Stimulated activated CD8-positive, alpha-beta memory T cell treated with anti-CD3 and anti-CD28 coated beads, Interleukin-15, amount 100 ng/mL, for 24 hours (primary cell): ENCODE measurements at places on chromosomes 5 and 9.

GRCh38 chr5:124677374-124678351, 68.8 kb downstream of the ZNF608 start:
- DNase-seq: no peak

- DNase-seq: no peak
These were observed 187.3 kb downstream of the HTR1A start for GRCh38 chr5:63774939-63775338.

DNA sequence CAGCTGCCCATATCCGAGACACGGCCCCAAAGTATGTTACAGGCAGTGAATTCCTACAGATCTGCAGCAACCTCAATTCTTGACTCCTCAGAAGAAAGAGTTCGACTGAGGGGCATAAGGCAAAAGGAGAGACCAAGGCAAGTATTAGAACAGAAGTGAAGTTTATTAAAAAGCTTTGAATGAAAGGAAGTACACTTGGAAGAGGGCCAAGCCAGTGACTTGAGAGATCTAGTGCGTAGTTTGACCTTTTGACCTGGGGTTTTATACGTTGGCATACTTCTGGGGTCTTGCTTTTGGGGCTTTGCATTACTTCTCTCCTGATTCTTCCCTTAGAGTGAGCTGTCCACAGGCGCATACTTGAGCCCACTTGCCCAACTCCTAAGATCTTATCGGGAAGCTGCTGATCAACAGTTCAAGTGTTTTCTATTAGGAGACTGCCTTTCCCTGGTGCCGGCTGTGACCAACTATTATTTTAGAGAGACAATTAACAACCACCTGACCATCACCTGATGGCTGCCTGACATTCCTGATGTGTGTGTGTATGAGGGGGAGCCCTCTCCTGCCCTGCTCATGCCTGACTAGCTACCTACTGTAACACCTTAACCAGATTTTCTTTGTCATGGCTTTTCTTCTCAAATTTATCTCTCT, 1.5 kb upstream of the DEPDC1B start:
- DNase-seq: no peak

DNA sequence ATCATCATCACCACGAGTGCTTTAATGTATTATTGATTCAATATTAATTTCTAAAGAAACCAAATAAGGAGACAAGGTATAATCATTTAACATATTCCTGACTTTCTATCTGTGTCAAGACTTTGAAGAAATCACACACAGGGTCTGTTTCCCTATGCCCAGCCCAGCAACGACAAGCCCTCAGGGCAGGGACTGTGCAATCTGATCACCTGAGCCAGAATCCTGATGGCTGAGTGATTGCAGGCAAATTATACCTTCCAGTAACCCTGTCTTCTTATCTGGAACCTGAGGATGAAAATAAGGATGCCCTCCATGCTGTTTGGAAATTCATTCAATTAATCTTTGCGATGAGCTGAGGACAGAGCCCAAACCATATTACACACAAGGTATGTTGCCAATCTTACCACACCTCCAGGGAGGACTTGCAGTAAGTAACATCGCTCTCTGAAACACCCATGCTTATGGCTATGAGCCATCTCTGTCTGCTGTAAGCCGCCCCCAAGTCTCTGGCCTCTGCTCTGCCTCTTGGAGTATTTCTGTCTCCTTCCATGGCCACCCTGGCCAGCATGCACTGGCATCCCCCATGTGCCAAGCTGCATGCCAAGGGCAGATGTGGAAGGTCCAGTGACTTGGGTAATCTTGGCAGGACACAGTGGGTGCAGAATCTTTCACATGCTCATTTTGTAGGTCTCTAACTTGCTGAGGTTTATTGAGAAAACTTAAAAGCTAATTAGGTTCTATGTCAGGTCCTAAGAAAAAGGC, 10.6 kb downstream of the TAS2R1 start:
- DNase-seq: no peak

DNA sequence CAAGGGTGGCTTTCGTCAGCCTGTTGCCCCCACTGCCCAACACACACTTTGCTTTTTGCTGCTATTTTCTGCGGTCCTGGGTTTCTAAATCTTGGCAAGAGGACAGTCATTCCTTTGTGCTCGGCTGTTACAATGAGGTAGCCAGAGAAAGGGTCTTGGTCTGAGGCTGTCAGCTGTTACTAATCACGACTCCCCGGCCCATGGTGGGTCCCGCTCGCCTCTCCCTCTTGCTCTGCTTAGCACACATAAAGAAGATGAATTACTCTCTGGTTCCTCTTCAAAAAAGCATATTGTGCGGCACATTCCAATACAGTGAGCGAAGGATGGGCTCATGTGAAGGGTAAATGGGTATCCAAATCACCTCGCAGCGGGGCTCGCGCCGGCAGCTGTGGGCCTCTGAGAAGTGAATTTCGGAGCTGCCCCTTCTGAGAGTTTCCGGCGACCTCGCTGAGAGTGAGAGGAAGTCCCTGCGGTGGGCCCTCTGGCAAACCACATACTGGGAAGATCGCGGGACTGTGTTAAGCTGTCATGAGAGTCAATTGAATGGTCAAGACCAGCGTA, 56.0 kb downstream of the SLC1A3 start:
- DNase-seq: no peak

GRCh38 chr9:109780453-109781033, 545 bp downstream of the PALM2AKAP2 start:
- no peak for DNase-seq

DNA sequence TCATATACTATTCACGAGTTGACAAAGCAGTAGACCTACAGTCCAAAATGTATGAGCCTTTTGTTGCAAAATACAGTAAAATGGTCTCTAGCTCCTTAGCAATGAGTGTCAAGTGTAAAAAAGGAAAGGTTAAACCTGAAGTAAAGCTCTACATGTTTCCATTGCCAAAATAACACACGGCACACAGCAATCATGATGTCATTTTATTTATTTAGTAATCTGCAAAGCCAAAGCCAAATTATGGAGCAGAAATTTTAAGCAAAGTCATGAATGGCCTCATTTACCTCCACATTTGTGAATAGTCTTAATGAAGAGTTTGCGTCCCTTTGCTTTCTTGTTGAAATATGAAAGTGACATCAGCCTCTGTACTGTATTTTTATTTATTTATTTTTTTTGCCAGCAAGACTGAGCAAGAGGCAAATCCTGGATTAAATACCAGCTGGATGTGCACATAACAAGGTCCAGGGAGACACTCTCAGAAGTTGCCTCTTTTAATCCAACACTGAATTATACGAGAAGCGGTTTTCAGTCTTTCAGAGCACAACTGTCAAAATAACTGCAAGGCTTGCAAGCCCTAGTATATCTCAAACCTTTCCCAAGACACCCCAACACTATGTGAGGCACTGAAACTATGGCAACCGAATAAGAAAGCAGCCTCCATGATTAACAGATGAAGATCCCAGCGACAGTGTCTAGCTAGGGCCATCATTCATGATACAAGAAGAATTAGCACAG, 9.7 kb downstream of the SEMA6A start:
- DNase-seq: no peak

- no peak for DNase-seq
These were observed 3.2 kb upstream of the MAP3K1 start for GRCh38 chr5:56812110-56812509.

DNA sequence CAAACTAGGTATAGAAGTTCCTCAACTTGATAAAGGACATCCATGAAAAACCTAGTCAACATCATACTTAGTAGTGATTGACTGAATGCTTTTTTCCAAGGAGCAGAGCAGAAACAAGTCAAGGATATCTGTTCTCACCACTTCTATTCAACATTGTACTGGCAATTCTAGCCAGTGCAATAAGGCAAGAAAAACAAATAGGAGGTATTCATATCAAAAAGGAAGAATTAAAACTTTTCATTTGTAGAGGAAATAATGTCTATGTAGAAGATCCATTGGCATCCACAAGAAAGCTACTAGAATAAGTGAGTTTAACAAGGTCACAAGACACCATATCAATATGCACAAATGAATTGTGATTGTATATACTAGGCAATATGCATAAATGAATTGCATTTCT, 28.2 kb upstream of the ORM1 start:
- no peak for DNase-seq

GRCh38 chr9:11946531-11946930, 746.7 kb upstream of the TYRP1 start:
- no peak for DNase-seq

- DNase-seq: no peak
These were observed 180.0 kb upstream of the IL12B start for GRCh38 chr5:159510282-159510681.
